ENCODE measurements at places on chromosomes 4 and X.

DNA sequence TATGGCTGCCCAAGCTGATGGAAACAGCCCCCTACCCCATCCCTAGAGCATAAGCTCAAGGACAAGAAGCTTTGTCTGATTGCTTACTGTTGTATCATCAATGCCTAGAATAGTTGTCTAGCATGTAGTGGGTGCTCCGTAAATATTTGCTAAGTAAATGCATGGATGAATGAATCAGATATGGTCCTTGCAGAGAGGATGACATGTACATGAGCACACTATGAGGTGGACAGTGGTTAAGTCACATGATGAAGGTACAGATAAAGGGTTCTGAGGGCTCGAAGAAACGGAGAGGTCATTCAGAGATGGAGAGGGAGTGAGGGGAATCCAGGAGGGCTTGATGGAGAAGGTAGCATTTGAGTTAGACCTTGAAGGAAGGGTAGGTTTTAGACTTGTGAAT is 214.2 kb downstream of the RBMX2 start:
- no peak for DNase-seq

DNA sequence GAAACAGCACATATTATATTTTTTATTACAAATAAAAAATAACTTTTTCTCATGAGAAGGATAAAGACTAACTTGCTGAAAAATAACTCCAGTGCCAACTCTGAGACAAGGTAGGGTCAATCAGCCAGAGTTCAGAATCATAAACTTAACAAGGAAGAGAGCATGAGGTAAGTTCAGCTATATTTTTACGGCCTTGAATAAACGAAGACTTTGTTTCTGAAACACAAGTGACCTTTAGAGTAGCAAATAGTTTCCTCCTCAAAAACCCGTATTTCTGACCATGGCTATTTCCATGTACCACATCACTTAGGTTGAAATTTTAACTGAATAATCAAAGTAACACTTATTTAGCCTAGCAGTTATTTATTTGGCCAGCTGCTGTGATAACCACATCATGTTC is 45.5 kb downstream of the PRDM5 start:
- DNase-seq = no peak

- no peak for DNase-seq
Measured at GRCh38 chr4:152015597-152016302, 254.9 kb upstream of the GATB start.

DNA sequence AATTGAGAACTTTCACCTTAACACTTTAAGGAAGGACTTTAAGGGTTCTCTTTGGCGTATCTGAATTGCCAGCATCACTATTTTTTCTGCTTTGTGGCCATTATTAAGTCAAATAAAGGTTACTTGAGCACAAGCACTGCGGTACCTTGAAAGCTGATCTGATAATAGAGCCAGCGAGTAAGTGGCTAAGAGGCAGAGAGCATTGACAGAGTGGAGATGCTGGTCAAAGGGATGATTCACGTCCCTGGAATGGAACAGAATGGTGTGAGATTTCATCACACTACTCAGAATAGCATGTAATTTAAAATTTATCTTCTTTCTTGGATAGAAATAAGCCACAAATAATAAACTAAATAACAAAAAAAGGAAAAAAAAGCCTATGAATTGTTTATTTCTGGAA is 57.1 kb upstream of the NPFFR2 start:
- no peak for DNase-seq

DNA sequence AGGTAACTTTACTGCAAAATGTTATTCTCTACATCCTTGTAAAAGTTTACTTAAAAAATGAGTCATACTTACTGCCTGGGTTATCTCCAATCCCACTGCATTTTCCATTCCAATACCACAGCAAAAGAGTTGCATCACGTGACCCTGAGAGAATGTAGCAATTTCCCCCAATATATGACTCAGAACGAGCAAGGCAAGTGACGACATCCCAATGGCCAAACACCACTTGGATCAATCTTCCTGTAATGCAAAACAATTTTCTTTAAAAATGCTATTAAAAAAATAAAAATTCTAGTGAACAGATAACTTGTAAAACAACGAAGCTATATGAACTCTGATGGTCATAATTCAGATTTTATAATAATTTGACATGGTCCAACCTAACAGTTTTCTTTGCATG is 224.3 kb downstream of the DCLK2 start:
- DNase-seq = no peak

DNA sequence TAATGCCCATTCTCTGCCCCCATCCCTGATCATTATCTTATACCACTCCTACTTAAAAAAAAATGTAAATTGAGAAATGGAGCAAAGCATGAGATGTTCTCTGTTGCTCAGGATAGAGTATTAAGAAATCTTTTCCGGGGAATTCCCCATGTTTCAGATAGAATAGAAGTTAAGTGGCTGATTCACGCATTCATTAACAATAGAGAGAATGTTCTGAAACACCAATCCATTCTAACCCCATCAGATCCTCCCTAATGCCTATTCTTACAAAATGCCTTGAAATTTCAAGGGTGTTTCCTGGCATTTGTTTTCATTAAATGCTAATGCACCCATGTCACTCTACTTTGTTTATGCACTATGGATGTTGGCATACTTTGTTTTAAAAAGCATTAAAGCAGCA is 101.1 kb downstream of the AREG start:
- DNase-seq = no peak

DNA sequence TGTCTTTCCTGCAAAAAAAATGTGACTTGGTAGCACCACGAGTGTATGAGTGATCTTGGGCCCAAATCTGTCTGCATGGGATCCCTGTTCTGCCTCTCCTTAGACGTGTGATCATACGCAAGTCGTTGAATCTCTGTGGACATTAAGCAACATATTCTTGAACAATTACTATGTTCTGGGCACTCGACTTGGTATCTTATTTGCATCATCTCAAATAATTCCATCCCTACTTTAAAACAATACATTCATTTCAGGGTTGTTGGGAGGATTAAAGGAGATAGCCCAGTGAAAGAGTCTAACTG is 145.4 kb upstream of the CPEB2 start:
- no peak for DNase-seq

DNA sequence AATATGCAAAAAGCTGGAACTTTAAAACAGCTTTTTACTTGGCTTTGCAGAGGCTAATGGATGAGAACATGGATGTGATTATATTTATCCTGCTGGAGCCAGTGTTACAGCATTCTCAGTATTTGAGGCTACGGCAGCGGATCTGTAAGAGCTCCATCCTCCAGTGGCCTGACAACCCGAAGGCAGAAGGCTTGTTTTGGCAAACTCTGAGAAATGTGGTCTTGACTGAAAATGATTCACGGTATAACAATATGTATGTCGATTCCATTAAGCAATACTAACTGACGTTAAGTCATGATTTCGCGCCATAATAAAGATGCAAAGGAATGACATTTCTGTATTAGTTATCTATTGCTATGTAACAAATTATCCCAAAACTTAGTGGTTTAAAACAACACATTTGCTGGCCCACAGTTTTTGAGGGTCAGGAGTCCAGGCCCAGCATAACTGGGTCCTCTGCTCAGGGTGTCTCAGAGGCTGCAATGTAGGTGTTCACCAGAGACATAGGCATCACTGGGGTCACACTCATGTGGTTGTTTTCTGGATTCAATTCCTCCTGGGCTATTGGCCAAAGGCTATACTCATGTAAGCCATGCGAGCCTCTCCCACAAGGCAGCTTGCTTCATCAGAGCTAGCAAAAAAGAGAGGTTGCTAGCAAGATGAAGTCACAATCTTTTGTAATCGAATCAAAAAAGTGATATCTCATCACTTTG is 15.6 kb downstream of the TLR8 start:
- no peak for DNase-seq

- DNase-seq = no peak
Measured at GRCh38 chrX:68735266-68735665, 87.8 kb downstream of the STARD8 start.

- DNase-seq = no peak
Measured at GRCh38 chrX:9927698-9928482, 39.3 kb upstream of the CLDN34 start.

DNA sequence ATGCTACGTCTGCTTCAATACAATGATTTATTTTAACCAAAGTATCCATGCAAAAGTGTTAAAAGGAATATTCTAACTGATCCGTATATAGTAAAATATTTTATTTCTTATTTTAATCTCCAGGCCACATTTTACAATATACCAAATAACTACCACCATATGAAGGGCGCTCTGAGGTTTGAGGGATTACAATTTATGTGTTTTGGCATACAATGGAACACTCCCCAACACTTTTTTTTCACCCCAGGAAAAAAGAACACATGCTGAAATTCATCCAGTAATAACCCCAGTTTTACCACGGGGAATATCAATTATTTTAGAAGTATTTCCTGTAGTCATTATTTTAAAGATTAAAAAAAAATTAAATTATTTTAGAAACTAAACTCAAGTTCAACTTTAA is 65.4 kb downstream of the APBB2 start:
- DNase-seq = no peak

DNA sequence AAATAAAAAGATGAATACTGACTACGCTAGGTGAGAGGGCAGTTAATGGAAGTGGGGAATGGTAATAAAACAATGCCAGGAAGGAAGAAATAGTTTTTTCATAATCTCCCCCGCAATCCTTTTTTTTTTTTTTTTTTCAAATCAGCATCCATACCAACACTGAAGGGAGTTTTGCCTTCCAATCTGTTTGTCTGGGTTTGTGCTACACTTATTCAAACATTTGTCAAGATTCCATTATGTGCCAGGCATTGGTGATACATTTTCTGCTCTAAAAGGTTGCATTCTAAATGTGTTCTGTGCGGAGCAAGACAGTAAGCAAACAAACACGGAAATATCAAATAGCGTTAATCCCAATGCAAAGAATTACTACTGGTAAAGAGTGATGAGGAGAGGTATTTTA is 437.9 kb upstream of the BOD1L1 start:
- DNase-seq = no peak

- no peak for DNase-seq
Measured at GRCh38 chrX:108165383-108166111, 74.0 kb downstream of the ATG4A start.

DNA sequence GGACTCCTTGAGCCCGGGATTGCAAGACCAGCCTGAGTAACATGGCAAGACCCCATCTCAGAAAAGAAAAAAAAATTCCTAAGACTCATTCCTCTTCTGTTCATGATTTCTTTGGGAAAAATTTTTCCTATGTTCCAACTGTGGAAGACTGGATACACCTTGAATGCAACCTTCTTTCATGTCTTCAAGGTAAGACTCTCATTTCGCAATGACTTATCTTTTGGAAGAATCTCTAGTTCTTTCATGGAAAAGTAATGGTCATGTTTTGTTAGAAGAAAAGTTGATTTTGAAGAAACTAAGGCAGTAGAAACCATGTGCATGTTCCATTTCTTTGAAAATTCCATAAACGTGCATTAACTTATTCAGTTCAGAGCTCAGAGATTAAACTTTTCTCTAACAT is 26.0 kb upstream of the BBS12 start:
- DNase-seq = no peak

- peak; percentile 67 for DNase-seq
Measured at GRCh38 chrX:15497865-15498264, 2.7 kb upstream of the BMX start.

DNA sequence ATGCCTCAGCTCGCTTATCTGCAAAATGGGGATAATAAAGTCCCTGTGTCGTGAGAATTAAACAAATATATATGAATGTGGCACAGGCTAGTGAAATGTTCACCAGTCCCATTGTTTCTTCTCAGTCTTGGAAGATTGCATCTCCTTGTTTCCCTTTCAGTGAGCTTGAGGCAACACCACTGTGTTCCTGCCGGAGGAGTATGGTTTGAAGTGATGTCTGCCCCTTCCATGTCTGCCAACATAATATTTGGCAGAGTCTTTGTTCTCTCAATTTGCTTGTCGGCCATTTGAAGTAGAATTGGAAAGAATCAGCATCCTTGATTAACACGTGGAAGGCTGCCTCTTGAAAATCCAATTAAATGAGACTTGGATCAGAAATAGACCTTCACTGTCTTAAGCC is 1088.5 kb upstream of the INTU start:
- no peak for DNase-seq

GRCh38 chr4:43238008-43238407 is 345.5 kb downstream of the GRXCR1 start:
- no peak for DNase-seq

DNA sequence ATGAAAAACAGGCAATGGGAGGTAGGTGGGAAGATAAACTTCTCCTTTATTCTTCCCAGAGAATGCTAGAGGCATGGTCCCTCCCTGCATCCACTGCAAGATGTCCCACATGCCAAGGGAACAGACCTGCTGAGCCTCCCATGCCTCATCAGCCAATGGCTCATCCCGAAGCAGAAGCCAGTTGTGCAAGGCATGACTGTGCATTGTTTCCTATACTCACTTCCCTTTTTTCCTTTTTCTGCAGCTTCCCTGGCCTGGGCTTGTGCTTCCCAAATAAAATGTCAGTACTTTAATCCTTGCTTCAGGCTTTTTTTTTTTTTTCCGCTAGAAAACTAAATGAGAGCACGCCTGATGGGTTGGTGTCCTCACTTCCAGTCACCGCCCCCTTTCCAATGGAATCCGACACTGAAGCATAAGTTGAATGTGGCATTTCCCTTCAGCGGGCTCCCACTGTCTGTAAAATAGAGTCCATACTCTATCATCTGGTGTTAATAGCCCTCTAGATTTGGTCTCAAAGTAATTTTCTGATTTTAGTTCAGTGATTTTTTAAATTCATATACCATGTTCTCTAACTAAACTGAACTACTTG is 239.0 kb upstream of the JADE1 start:
- DNase-seq = no peak

GRCh38 chrX:74426615-74427014 is 5.3 kb downstream of the SLC16A2 start:
- no peak for DNase-seq

- no peak for DNase-seq
Measured at GRCh38 chr4:107330916-107331315, 294.8 kb upstream of the DKK2 start.

DNA sequence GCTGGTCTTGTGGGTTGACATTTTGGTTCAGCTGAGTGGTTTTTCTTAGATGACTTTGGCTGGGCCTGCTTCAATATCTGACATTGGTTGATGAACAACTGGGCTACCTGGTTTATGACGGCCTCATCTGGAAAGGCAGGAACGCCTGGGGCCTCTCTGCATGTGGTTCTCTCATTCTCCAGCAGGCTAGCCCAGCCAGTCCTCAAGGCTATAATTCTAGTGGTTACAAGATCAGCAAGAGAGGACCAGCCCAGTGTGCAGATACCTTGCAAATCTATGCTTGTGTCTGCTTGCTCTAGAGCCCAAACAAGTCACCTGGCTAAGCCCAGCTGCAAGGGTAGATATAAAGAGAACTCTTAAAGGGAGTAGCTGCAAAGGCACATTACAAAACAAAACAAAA is 214.2 kb upstream of the PUDP start:
- no peak for DNase-seq

GRCh38 chrX:125131164-125131563 is 188.5 kb upstream of the TEX13C start:
- no peak for DNase-seq

All from liver (tissue), 10 donors.